ENCODE measurements at places on chromosomes 11 and 22.

- no peak for DNase-seq
Observed at GRCh38 chr22:42646569-42647525, 2.3 kb downstream of the CYB5R3 start.

DNA sequence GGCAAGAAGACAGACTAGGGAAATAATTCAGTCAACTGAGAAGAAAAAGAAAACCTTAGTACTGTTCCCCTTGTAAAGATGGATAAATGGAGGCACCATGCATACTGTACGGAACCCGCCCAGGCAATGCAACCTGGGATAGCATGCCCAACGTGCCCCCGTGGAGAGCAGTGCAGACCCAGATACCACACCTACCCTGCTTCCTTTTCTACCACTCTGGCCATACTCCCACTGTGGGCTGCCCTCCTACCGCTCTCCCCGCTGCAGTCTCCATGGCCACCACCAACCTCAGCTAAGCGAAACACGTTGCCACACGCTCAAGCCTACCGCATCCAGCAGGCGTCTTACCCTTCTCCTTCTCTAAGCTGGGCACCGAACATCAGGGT, 117.4 kb upstream of the SERPIND1 start:
- no peak for DNase-seq

- no peak for DNase-seq
Observed at GRCh38 chr22:34998921-34999320, 67.0 kb upstream of the ISX start.

GRCh38 chr11:93974759-93975158, 46.4 kb upstream of the HEPHL1 start:
- no peak for DNase-seq

- no peak for DNase-seq
Observed at GRCh38 chr22:20552443-20553401, 45.3 kb downstream of the MED15 start.

Measured in activated T-cell treated with anti-CD3 and anti-CD28 coated beads for 4 hours (primary cell).